ENCODE measurements at places on chromosomes 7 and 10.
A peak's percentile ranks its signal among the peaks of the same experiment; 100 is the strongest.

DNA sequence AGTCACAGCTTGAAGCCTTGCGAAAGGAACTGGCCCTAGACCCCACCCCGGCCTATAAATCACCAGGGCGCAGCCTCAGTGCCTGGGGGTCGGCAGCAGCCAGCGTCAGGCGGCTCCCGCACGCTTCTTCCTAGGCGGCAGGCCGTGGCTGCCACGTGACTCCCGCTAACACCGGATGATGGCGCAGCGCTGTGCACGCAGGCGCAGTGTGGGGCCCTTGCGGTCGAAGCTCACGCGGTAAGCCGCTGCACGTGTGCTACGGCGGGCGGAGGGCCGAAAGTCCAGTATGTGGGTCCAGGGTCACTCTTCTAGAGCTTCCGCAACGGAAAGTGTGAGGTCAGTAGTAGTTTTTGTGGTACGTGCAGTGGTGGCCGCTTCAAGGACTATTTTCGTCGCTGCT lies at the start of gene STK31:
TSS of gene STK31 (plus strand) at position 220 of the 400 bp plus-strand sequence. CDS start at position 287, 67 bp downstream.
- peak; percentile 10 for DNase-seq

DNA sequence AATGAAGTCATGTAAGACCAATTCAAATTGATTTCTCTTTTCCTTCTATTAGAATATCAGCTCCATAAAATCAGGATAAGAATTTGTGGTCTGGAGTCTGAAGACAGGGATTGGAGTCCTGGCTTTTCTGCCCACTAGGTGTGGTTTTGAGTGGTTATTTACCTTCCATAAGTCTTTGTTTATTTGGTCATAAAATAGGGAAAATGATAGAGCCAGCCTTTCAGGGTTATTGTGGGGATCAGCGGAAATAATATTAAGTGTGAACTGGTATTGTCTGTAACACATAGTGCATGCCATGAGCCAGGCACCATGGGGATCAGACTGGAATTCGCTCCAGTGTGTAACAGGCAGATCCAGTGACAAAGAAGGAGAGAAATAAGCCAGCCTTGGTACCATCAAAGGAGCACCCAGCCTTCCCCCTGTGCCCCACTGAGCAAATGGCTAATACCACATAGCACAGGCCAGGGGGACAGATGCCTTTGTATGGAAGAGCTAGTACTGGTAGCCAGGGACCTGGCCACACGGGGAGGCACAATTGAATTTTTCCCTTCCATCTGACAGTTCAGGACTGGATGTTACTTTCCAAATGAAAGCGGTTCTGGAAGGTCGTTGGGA lies 509.7 kb upstream of the PODXL start:
- no peak for DNase-seq

- no peak for DNase-seq
These were observed 82.0 kb downstream of the GLRX3 start for GRCh38 chr10:130218181-130218641.

DNA sequence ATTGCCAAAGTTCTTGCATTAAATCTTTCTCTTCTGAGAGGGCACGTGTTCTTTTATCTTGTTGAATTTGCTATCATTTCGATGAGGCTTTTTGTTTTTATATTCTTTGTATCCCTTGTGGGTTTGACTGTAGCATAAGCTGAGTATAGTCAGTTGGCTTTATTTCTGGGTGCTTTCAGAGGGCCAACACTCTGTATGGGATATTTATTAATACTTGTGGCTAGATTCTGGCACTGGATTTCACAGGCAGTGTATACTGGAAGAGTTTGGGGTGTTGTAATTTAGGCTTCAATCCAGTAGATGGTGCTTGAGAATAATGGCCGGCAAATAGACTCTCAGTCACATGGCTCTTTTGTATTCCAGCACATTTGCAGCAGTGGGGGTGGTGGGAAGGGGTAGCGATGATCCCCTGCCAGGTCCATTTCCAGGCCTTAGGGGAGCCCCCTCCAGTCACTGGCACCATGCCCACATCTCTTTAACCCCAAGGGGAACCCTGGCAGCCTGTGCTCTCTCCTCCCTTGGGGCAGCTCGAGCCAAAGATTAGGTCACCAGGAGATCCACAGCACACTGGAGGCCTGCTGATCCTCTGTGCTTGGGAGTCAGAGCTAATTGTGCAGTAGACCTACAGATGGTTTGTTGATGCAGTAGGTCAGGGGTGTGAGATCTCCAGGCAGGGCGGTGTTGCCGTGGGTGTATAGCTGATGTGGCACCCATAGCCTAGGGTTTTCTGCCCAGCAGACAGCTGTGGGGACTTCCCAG lies 81.8 kb downstream of the PTPN20 start:
- DNase-seq = peak; percentile 18

GRCh38 chr7:70419526-70420380 lies 712.2 kb upstream of the GALNT17 start:
- DNase-seq = no peak

GRCh38 chr10:451021-451471 lies 238.4 kb downstream of the DIP2C start:
- peak; percentile 18 for DNase-seq

DNA sequence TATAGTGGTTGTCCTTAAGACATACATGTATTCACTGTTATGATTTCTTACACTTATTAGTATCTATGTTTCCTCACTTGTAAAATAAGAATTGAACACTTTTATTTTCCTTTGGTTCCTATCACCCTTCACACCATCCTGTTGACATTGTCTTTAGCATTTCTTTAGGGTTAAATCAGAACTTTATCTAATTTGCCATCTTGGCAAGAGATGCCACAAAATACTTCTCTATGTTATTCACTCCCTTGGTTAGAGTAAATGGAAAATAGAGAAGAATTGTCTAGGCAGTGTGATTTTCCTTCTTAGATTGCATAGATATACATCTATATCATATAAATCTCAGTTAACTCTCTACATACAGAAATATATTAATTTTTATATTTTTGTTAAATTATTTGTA lies 204.7 kb downstream of the SEMA3D start:
- DNase-seq = no peak

GRCh38 chr10:24847112-24848070 lies 105.0 kb downstream of the PRTFDC1 start:
- DNase-seq = no peak

DNA sequence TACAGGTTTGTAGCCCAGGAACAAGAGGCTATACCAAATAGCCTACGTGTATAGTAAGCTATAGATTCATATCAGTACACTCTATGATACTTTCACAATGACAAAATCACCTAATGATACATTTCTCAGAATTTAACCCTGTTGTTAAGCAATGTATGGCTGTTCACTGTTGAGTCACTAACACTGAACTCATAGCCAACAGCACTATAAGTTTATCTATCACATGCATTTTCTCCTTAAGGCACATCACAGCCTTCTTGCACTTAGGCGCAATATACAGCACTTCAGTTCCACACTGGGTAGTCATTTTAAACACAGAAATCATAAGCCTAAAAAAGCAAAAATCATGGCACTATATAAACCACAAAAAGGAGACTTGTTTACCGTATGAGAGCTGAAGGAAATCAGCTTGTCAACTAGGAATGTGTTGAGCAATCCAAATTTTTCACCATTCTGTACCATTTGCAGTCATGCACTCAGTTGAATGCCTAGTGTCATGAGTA lies 45.6 kb downstream of the ZNF438 start:
- DNase-seq = no peak

All from GM06990 (cell line).